Stomach (tissue), 19 donors: ENCODE measurements at places on chromosomes 12 and 14. TPM values are rescaled to one million over a fixed set of nuclear protein-coding genes. Genes with fewer than 3 reads are reported as not detected.

ASIC1 gene
- total RNA-seq: not detected

DNA sequence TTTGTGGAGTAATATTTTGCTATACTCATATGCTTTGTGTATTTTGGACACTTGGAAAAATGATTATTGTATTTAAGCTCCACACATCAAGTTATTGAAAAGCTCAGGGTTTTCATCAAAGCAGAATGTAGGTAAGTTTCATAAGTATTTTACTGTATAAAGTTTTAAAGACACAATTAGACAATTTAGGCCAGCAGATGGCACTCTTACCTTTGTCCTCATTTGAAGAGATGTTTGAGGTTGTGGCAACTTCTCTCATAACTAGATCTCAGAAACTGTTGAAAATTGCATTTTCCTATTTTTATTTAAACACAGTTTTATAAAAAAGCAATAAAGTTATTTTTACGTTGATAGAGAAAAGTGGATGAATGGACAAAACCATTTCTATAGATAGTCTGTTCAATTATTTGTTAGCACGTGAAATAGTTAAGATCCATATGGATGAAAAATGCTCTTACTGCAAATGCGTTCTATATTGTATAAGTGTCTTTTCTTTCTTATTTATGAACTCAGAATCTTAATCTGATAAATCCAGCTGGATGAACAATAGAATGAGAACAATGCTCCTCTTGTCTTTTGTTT lies 300.0 kb downstream of the AEBP2 start:
- no peak overlapping the region for H3K4me3 ChIP-seq
- peak; percentile 86 for DNase-seq
- H3K27ac ChIP-seq: no peak overlapping the region
- no peaks in the 10 kb centered on the region for H3K27me3 ChIP-seq

DNA sequence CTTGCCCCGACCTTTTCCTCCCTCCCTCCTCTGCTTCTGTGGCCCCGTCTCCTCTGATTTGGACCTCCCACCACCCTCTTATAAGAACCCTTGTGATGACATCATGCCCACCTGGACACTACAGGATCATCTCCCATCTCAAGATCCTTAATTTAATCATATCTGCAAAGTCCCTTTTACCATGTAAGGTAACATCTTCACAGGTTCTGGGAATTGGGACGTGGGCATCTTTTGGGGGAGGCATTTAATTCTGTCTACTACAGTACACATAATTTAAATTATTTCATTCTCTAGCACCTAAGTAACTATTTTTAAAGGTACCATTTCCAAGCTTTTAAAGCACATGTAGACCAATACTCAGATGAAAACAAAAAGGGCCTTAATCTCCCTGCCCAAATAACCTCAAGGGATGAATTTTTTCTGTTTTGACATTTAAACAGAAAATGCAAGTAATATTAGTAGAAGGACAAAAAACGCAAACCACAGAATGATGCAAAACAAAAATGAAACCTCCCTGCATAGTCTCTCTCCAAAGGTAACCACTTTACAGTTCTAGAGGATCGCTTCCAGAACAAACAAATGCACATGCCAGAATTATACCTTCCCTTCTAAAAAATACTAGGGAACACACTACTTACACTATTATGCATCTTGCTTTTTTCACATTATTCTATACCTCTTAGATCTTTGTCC lies 222.1 kb downstream of the AACS start:
- H3K4me3 ChIP-seq: no peak overlapping the region
- no peak for DNase-seq
- no peaks in the 10 kb centered on the region for H3K36me3 ChIP-seq
- no peaks in the 10 kb centered on the region for H3K27me3 ChIP-seq
- no peaks in the 10 kb centered on the region for H3K4me1 ChIP-seq

SYNE3 gene
- total RNA-seq: 4.6 TPM

GRCh38 chr12:69028941-69029729 lies 96.2 kb upstream of the CPM start:
- DNase-seq: no peak
- H3K27ac ChIP-seq: no peak overlapping the region
- H3K27me3 ChIP-seq: no peaks in the 10 kb centered on the region
- H3K4me3 ChIP-seq: no peak overlapping the region
- H3K36me3 ChIP-seq: no peaks in the 10 kb centered on the region

DNA sequence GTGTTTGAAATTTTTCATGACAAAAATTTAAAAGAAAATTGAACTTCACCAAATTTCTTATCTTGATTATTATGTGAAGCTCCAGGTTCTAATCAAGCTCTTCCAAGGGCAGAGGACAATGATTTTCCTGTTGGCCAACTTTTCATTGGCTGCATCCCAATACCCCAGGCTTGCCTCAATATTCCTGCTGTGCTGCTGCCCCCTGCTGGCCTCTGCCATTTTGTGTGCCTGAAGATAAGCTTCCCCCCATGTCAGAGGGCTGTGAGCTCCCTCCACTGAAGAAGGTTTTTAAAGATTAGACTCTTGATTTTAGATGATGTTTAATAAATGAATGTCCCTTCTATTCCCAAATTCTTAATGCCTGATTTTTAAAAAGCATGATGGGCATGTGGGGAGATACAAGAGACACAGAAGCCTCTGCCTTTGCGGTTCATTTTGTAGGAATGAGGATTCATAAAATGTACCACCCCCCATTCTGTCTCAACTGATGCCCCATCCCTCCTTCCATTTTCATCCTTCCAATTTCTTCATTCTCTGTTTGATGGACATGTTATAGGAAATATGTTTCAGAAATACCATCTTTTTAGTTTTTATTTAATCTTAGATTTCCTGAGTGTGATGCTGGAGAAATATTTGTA lies 76.7 kb upstream of the RGS6 start:
- H3K4me3 ChIP-seq: no peak overlapping the region
- no peaks in the 10 kb centered on the region for H3K36me3 ChIP-seq
- H3K27ac ChIP-seq: no peak overlapping the region
- no peaks in the 10 kb centered on the region for H3K27me3 ChIP-seq
- peak; percentile 41 for DNase-seq

GRCh38 chr12:122545855-122546254 lies 18.8 kb downstream of the KNTC1 start:
- H3K36me3 ChIP-seq: peaks cover 50% of the 10 kb centered on the region
- no peaks in the 10 kb centered on the region for H3K4me1 ChIP-seq
- DNase-seq: no peak
- no peak overlapping the region for H3K4me3 ChIP-seq
- no peak overlapping the region for H3K27ac ChIP-seq
- no peaks in the 10 kb centered on the region for H3K27me3 ChIP-seq

SYCP3 gene
- 0.89 TPM for total RNA-seq

SLC5A8 gene
- total RNA-seq: 0.29 TPM

TMPRSS12 gene
- not detected for total RNA-seq

DNA sequence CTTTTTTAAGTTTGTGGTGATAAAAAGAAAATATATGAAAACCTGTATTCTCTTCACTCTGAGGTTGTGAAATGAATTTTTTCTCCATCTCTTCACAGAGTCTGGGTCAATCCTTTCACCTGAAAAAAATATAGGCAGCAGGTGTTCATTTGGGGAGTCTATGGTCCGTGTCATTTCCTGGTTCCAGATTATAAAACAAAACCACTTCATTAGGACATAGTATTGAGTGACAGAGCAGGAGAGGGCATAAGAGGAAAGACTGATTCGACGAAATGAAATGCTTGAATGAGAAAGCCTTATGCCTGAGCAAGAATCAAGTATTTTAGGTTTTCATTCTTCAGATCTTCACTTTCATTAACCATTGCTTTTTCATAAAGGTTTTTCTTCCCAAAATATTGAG lies 51.8 kb upstream of the NUAK1 start:
- DNase-seq: no peak
- H3K4me1 ChIP-seq: no peaks in the 10 kb centered on the region
- H3K36me3 ChIP-seq: no peaks in the 10 kb centered on the region

- H3K4me3 ChIP-seq: peak within 1 kb of the TSS; percentile 70
- peaks cover 17% of the 10 kb centered on the region for H3K27me3 ChIP-seq
Observed at GRCh38 chr12:54588110-54588889, at the start of gene PPP1R1A. PPP1R1A (minus strand) TSS chr12:54588659; CDS start chr12:54588488, 171 bp downstream.

DNA sequence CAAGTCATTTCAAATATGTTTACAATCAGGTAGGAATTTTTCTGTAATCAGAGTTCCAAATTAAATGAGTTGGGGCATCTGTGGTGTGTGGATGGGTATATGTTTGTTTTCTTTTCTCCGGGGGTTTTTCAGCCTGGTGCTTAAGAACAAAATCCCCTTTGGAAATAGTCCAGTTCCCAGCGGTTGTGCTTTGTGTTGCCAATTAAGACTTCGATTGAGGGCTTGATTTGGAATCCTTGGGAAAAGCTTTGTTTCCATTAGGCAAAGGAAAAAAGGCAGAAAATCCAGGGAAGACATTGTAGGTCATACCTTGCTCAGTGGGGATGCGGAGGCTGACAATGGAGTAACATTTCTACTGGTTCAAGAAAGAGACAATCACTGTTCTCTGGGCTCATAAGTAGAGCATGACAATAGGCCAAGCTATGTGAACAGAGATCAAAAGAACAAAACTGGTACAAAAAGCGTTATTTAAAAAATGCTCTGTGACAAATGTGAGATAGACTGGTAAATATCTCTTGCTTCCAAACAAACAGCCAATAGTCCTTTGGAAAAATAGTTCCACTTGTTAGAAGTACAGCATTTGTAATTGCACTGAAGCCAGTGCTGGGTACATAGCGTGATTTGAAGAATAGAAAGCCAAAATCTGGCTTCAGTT lies 79.7 kb downstream of the EML1 start:
- H3K36me3 ChIP-seq: no peaks in the 10 kb centered on the region
- no peak overlapping the region for H3K4me3 ChIP-seq
- H3K4me1 ChIP-seq: peaks cover 9% of the 10 kb centered on the region

RITA1 gene
- total RNA-seq: 5.0 TPM

GRCh38 chr14:56280843-56281242 lies 162.6 kb downstream of the PELI2 start:
- no peak overlapping the region for H3K4me3 ChIP-seq
- no peaks in the 10 kb centered on the region for H3K4me1 ChIP-seq
- H3K27me3 ChIP-seq: no peaks in the 10 kb centered on the region
- no peak overlapping the region for H3K27ac ChIP-seq
- no peaks in the 10 kb centered on the region for H3K36me3 ChIP-seq
- DNase-seq: no peak

- no peaks in the 10 kb centered on the region for H3K27me3 ChIP-seq
- no peak overlapping the region for H3K4me3 ChIP-seq
- H3K36me3 ChIP-seq: no peaks in the 10 kb centered on the region
- H3K4me1 ChIP-seq: peaks cover 19% of the 10 kb centered on the region
Observed at GRCh38 chr12:89507015-89507824, 17.4 kb downstream of the GALNT4 start.

- no peak overlapping the region for H3K27ac ChIP-seq
- peaks cover 32% of the 10 kb centered on the region for H3K27me3 ChIP-seq
- H3K36me3 ChIP-seq: no peaks in the 10 kb centered on the region
Observed at GRCh38 chr12:30976206-30976605, 49.7 kb downstream of the TSPAN11 start.

GRCh38 chr12:5163661-5164060 lies 120.0 kb downstream of the KCNA5 start:
- H3K27ac ChIP-seq: no peak overlapping the region
- no peaks in the 10 kb centered on the region for H3K27me3 ChIP-seq
- no peak overlapping the region for H3K4me3 ChIP-seq

DNA sequence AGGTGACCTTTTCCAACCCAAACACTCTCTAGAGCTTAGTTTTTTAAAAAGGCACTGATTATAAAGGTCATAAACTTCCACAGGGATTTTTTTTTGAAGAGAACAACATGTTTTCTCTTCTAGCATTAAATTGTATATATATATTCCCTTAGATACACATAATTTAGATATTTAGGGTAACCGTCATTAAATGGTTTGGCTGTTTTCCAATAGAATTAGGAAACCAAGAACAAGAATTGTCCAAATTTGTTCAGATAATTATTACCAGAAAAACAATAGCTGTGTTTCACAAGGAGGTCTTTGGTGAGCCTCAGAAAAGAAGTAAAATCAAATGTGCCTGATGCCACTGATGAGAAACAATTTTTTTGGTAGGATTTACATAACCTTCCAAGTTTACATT lies 26.9 kb downstream of the LMO3 start:
- H3K27me3 ChIP-seq: no peaks in the 10 kb centered on the region
- no peak overlapping the region for H3K4me3 ChIP-seq
- no peaks in the 10 kb centered on the region for H3K4me1 ChIP-seq
- DNase-seq: no peak
